ENCODE measurements at places on chromosomes 16 and 17.

DNA sequence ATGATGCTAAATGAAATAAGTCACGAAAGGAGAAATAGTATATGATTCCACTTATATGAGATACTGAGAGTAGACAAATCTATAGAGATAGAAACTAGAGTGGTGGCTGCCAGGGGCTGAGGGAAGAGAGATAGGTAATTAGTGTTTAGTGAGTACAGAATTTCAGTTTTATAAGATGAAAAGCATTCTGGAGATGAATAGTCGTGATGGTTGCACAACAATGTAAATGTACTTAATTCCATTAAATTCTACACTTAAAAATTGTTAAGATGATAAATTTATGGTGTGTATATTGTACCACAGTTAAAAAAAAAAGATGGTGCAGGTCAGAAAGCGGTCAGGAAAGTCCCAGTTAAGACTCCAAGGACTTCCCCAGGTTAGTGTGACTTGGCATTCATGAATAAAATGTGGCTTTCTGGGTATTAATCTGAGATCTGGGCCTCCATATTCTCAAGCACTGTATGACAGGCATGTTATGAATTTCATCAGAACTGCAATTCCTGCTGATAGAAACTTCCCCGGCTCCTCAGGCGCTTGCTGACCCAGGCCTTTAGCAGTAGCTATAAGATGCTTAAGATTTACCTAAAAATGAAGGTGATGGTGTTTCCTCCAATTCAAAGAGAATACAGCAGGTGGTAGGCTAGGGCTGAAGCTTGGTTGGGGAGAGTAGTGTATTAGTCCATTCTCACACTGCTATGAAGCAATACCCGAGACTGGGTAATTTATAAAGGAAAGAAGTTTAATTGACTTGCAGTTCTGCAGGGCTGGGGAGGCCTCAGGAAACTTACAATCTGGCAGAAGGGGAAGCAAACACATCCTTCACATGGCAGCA is 115.3 kb upstream of the SOX9 start:
- DNase-seq, result no peak

DNA sequence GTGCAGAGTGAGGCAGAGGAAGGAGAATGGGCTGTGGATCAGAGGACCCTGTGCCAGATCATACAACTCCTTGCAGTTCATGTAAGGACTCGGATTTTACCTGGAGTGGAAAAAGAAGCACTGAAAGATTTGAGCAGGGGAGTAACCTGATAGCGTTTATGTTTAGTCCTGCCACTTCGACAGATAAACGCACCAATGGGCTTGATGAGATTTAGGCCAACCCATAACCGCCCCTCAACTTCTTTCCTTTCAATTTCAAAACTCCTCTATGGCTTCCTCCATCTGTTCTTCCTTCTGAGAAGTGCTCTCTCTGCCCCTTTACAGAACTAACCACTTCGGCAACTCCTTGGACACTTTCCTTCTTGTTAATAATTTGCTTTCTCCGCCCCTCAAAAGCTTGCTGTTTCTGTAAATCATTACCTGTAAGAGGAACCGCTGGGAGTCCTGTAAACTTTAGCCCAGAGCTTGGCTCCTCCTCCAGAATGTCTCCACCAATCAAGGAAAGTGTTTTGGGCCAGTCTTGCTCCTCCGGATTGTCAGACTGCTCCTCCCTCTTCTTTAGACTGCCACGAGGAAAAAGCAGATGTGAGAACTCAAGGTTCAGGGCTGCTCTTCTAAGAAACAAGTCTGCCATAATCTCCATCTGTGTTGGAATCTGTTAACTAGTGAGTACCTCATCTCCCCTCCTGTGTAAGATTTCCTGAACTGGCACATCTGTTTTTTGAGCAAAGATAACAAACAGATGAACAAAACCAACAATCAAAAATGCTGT is at the start of gene ACSM3:
Gene ACSM3 (plus strand): TSS at position 554 of the 772 bp plus-strand sequence. CDS start 6,021 bp downstream, outside the sequence.
- DNase-seq, result peak; percentile 80

DNA sequence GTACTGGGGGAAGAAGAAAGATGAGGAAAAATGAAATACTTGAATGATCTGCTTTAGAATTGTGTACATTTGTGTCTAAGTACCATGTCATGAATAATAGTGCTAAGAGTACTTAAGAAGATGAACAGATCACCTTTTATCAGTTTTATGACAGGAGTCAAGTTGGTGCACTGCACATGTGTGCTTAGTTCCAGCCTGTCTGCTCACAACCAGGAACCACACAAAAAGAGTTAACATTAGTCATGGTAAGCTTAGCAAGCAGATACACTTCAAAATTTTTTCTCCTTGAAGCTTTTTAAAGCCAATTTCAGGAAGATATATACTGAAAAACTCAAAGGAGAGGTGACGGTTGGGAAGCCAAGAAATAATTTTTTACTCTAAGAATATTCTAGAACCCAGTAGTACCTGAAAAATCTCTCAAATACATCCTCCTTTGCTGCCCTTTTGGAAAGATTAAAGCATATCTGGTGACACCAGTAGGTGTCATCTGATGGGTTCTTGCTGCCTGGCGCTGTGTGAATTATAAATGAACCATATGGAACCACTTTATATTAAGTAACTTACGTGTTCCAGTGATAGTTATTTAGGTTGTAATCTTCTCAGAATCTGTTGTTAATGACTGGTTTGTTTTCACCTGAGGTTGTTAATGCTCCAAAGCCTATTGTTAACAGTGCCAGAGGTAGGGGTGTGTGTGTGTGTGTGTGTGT is 93.4 kb downstream of the MSI2 start:
- DNase-seq, result no peak

GRCh38 chr17:51706093-51706492 is 445.7 kb downstream of the UTP18 start:
- no peak for DNase-seq

DNA sequence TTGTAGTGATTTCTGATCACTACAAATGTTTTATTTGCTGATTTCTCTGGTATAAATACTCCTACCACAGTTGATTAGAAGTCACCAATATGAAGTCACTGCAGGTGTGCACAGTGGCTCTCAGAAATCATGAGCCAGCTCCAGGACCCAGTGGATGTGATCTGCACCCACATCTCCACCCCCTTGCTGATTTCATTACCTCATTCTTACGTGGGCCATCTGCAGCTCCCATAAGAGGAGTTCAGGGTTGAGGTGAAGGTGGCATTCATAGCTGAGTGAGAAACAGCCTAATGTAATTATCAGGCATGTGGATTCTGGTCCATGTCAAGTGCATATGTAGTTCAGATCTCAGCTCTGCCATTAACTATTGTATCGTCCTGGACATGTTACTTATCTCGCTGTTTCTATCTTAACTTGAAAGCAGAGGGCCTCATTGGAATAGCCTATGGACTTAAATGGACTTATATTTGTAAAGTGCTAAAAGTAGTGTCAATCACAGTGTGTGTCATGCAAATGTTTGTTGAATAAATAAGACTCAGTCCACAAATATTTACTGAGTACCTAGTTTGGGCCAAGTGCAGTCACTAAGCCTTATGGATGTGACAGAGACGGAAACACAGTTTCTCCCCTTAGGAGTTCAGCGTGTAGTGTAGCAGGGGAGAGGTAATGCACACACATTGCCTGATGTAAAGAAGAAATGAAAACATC is 40.7 kb upstream of the ZKSCAN2 start:
- no peak for DNase-seq

DNA sequence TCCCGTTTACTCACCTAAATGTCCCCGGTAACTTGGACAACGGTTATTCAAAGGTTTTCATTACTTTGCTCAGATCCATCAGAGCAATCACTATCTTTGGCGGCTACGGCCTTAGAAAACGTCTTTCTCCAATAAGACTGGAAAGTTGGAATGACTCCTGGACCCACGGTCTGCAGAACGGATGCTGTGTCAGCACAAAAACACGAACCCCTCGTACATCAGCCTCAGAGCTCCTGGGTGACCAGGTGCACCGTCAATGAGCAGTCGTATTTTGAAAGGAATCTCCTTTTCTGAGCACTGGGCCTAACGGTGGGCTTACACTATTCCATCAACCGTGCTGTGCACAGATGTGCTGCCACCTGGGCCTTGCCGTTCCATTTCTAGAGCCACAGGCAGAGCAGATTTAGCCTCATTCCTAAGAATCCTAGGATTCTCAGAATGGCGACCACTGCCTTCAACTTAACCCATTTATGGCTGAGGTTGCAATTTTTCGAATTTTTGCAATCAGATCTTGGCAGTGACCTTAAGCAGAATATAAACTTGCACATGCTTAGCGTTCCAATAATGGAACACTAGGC is 110.8 kb upstream of the ZNF750 start:
- DNase-seq, result no peak

DNA sequence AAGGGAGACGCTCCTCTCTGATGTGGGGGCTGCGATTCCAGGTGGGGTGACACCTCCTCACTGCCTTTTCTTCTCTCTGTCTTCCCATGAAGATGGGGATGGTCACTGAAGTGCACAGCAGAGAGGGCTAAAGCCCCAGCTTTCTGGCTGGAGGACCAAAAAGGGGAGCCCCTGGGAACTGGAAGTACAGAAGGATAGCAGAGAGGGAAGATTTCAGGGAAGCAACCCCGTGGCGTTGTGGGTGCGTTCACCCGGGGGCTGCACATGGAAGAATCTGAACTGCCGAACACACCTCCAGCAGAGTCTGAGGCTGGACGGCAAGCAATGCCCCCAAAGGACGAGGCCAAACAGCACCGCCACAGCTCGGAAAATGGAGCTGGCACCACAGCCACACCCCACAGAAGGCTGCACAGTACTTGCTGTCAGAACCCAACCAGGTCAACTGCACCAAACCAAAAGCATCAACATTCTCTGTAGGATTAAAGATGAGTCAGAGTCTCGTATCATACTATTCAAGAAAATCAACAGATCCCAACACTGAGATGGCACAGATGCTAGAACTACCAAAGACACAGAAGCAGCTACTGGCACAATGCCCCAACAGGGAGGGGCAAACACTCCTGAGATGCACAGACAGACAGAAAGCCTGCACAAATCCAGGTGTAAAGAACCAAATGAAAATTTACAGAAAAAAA is 49.9 kb downstream of the MAP1LC3B start:
- no peak for DNase-seq
